ENCODE measurements at places on chromosomes 3 and 15. TPM values are rescaled to one million over a fixed set of nuclear protein-coding genes. Genes with fewer than 3 reads are reported as not detected.

GRCh38 chr15:90343302-90343790, 8.7 kb upstream of the ZNF774 start:
- DNase-seq = no peak

GRCh38 chr3:95894820-95895219, 919.6 kb upstream of the EPHA6 start:
- DNase-seq = no peak

WNT7A gene
- not detected for total RNA-seq

GRCh38 chr3:110743202-110743601, 328.4 kb upstream of the NECTIN3 start:
- no peak for DNase-seq

CASR gene
- not detected for total RNA-seq

APOD gene
- total RNA-seq = 549 TPM

GRCh38 chr3:157310329-157311052, 126.2 kb upstream of the PTX3 start:
- DNase-seq = no peak

DNA sequence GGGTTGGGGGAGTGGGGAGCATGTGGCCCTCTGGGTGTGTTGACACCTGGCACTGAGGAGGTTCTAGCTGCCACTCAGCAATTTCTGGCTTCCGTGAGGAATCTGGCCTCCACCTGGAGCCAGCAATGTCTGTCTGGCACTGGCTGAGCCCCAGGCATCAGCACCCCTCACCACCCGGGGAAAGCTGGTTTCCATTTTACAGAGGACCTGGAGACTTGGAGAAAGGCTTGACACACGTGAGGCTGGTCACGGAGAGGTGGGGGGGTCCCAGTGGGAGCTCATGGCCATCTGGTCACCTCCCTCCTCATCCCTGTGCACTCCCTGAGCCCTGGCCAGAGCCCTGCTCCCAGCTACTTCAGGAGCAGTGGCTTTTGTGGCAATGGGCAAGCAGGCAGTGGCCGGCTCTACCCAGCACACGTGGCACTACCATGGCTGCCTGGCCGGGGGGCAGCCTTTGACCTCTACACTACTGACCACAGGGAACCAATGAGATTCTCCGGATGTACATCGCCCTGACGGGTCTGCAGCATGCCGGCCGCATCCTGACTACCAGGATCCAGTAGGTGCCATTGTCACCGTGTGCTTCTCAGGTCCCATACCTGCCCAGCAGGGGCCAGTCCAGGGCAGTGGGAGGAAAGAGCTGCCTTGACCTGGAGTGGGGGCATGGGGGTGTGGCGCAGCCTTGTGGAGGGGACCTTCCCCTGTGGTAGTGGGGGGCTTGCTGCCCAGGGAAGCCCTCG, 28.5 kb downstream of the ACAD9 start:
- DNase-seq = no peak

SCG5 gene
- total RNA-seq = 6.1 TPM

GRCh38 chr15:90765966-90766365, 48.8 kb downstream of the BLM start:
- no peak for DNase-seq

DNA sequence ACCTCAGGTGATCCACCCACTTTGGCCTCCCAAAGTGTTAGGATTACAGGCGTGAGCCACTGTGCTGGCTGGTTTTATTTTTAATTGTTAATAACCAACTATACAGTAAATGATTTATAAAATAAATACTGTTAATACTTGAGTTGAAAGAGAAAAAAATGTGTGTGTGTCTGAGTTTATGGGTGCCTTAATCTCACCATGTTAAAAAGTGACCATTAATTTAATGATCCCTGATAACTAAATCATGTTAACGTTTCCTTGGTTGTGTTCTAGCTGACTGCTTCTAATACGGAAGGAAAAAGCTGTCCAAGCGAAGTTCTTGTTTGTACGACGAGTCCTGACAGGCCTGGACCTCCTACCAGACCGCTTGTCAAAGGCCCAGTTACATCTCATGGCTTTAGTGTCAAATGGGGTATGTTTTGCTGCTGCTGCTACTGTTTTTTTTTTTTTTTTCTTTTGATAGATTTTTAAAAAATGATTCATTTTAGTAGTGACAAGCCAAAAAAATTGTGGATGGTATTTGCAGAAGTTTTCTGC, 113.5 kb downstream of the GHSR start:
- no peak for DNase-seq

NEO1 gene
- 21.9 TPM for total RNA-seq

LYZL4 gene
- not detected for total RNA-seq

- DNase-seq = no peak
Observed at GRCh38 chr3:10519236-10519635, 13.8 kb upstream of the ATP2B2 start.

TTBK2 gene
- 8.8 TPM for total RNA-seq

GRCh38 chr3:138043266-138044029, 33.5 kb downstream of the CLDN18 start:
- DNase-seq = no peak

SLC35G2 gene
- 9.3 TPM for total RNA-seq

RPL22L1 gene
- 36.1 TPM for total RNA-seq

- no peak for DNase-seq
Observed at GRCh38 chr3:20999661-21000060, 751.3 kb downstream of the ZNF385D start.

GRCh38 chr15:93202405-93202804, 113.4 kb upstream of the RGMA start:
- no peak for DNase-seq

CFAP100 gene
- total RNA-seq = not detected

- no peak for DNase-seq
Observed at GRCh38 chr15:40695469-40695890, 506 bp downstream of the RAD51 start.

All from vagina (tissue), 2 donors.